Foreskin keratinocyte (primary cell): ENCODE measurements at places on chromosomes 11 and 22. TPM values are rescaled to one million over a fixed set of nuclear protein-coding genes. Genes with fewer than 3 reads are reported as not detected.

- DNase-seq: no peak
Measured at GRCh38 chr11:12602421-12602820, 71.8 kb upstream of the TEAD1 start.

GRCh38 chr11:8839957-8840945, 70.7 kb upstream of the AKIP1 start:
- no peak for DNase-seq

- no peak for DNase-seq
Measured at GRCh38 chr22:28438183-28438768, 241.4 kb downstream of the TTC28 start.

DNA sequence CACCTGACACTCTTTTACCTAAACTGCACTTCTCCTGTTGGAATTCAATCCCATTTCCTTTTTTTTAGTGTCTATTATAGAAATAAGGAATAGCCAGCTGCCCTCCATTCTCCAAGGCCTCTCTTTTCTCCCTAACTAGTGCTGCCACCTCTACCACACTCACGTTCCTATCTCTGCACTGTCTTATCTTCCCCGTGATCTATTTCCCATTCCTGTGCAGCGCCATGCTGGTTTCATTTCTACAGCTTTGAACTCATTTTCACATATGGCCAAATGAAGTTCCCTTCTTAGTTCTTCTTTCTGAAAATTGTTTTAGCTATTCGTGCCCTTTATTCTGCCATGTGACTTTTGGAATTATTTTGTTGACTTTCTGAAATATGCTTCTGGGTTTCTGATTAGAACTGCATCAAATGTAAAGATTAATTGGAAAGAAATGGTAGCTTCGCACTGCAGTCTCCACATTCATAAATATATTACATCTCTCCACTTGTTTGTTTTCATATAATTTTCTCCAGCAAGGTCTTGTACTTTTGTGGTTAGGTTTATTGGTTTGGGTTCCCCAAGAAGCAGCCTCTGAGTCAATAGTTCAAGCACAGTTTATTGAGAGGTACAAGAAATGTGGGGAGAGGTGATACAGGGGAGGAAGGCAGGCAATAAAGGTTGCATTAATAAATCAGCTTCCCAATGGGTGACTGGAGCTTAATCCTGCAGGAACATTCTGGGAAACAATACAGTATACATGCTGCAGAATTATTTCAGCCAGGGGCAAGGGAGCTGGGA, 43.7 kb upstream of the DRD2 start:
- no peak for DNase-seq

DNA sequence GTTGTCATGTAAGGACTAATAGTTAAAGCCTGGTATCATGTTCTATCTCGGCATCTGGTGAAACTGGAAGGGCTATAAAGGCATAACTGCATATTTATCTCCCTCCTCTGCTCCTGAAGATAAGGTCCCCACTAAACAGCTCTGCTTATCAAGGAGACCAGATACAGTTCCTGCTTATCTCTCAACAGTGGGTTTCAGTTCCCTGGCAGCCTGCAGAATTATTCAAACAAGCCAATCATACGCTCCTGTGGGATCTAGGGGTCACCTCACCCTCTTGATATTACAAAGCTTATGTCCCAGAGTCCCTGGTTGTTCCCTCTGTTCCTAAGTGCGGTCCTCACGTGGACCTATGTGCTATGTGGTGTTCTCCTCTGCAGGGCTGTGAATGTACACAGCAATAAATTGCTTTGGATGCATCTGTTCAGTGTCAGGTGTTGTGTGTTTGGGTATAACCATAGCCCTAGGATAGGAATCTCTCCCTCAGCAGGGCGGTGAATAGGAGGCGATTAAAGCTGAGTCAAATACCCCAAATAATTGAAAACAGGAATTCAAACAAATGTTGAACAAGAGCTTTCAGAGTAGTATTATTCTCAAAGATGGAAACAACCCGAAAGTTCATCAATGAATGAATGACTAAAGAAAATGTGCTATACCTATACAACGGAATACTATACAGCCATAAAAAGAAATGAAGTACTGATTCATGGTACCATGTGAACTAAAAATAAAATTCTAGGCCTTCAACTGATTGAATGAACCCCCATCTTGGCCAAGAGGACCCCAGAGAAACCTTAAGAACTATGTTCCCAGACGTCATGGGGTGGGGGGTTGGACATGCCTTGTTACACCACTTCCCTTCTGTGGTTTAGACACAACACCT, 3.1 kb upstream of the OOSP4A start:
- DNase-seq: no peak

DNA sequence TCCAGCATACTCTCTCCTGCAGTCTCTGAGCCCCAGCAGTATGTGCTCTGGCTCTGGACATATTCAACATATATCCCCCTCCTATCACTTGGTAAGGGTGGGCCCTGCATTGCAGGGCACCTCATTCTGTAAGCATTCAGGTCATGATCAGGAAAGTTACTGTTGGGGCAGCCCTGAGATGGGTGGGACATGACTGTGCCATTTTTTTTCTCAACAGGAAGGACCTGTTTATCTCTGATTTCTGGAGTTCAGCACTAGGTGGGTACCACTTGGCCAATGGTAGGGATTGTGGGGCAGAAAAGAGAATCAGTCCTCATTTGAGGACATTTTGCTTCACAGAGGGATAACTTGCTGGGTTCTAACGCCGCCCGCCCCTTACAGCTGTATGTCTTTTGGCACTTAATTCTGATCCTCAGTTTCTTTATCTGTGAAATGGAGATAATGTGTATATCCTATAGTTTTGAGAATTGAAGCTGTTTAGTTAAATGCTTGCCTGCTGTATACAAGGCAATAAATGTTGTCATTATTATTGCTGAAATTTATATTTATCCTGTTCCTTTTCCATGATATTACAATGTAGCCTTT, 2.2 kb downstream of the SRRD start:
- no peak for DNase-seq

GRCh38 chr11:97622795-97623194, 1233.0 kb downstream of the JRKL start:
- peak; percentile 3 for DNase-seq

Gene GGT5
- not detected in 2 replicates for total RNA-seq

Gene SYT9
- 0.03 TPM in 1 of 2 replicates, not detected in the other for total RNA-seq
